Prostate gland (tissue), 2 donors: ENCODE measurements at places on chromosomes 16 and 17. TPM values are rescaled to one million over a fixed set of nuclear protein-coding genes. Genes with fewer than 3 reads are reported as not detected.

DNA sequence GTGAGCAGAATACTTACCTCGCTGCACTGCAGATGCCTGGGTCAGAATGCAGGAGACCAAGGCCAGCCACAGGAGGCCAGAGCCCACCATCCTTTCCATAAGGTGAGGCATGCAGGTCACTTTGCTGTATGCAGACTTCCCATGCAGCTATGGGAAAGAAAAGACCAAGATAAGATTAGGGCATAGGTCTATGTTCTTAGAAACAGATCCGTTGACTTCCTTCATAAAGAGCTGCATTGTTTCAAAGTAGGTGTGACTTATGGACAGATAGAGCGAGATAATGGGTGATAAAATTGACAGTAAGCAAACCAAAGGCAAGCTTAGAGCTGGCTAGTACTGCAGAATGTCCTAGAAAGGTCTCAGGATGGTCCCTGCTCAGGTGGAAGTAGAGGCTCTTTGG lies 992 bp downstream of the GP2 start:
- DNase-seq, result no peak

GRCh38 chr16:4358831-4359561 lies 7.9 kb upstream of the PAM16 start:
- DNase-seq, result no peak

GRCh38 chr16:74892574-74893461 lies 92.1 kb downstream of the WDR59 start:
- DNase-seq, result no peak

- DNase-seq, result no peak
Measured at GRCh38 chr17:66190738-66191592, 968 bp downstream of the CEP112 start.

DNA sequence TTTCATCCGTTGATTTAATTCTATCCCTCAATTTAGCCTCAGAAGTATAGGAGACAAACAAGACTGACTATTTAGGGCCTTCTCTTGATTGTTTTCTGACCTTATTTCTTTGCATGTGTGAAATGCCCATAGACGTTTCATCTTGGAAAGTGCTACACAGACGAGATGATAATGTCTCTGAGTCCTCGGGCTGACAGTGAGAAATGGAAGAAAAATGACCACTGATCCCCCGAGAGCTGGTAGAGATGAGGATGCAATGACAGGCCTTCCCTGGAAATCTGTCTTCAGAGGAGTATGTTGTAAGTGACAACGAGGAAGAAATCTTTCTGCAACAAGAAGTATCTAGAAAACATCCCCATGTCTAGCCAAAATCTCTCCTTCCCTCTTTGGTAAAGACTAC lies 522.9 kb downstream of the HAPSTR1 start:
- DNase-seq, result no peak

DNA sequence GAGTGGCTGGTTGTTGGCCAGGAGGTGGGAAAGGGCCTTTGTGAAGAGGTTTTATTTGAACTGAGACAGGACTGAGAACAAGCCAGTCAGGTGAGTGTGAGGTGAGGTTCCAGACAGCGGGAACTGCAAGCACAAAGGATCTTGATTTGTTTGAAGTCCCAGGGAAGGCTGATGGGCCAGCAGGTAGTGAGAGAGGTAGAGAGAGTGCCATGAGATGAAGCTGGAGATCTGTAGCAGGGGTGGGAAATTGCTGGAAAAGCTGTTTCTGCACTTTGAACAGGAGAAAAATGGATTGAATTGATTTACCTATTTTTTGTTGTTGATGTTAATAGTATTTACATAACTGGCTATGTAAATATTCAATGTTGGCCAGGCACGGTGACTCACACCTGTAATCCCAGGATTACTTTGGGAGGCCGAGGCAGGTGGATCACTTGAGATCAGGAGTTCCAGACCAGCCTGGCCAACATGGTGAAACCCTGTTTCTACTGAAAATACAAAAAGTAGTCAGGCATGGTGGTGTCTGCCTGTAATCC lies 7.7 kb upstream of the DCTPP1 start:
- DNase-seq, result peak; percentile 83

GRCh38 chr16:84699147-84699711 lies 571 bp upstream of the USP10 start:
- DNase-seq, result no peak

- no peak for DNase-seq
Measured at GRCh38 chr17:77295241-77295853, 154.6 kb downstream of the SEC14L1 start.

DNA sequence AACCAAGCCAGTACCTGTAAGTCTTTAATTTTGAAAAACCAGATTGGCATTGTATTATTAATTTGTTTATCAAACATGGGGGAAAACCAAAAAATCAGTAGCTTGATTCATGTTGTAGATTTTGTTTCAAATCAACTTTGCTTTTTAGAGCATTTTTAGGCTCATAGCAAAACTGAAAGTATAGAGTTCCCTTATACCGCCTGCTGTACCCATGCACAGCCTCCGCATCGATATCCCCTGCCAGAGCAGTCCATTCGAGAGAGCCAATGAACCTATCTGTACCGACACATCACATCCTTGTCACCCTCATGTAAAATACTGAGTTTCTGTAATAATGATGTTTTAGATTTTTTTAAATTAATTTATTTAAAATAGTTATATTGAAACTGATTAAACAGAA lies 16.2 kb upstream of the MRC2 start:
- no peak for DNase-seq

- no peak for DNase-seq
Measured at GRCh38 chr16:22937169-22937568, 123.2 kb downstream of the HS3ST2 start.

GRCh38 chr17:33927732-33928133 lies 327.4 kb upstream of the CCL2 start:
- no peak for DNase-seq

DNA sequence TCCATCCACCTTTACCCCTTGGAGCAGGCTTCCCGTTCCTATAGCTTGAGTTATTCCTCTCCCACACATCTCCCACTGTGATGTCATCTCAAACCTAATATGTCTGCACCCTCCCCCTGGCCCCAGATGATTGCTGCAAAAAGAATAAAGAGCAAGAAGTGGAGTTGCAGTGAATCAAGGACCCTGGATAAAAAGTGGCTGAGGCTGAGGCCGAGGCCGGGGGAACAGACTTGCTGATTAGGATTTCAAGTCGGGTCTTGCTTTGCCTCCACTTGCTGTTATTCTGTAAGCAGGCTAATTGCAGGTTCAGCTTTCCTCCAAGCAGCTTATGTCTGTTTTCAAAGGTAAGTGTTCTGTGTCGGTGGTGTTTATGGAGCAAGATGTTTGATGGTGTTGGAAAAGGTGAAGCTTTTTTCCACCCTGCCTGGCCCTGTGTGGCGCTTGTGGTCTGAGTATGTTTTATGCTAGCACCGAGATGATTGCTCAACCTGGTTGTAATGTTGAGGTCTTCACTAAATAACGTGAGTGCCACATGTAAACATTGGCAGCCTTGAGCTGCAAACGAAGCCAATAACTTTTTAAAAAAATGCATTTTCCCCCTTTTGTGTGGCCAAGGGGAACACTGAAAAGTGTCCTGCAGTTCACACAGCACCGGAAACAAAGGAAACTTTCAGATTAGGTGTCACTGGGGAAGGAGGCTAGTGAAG lies 15.4 kb downstream of the HS3ST3B1 start:
- DNase-seq, result no peak

- no peak for DNase-seq
Measured at GRCh38 chr17:4167786-4168185, 24.8 kb downstream of the CYB5D2 start.

DNA sequence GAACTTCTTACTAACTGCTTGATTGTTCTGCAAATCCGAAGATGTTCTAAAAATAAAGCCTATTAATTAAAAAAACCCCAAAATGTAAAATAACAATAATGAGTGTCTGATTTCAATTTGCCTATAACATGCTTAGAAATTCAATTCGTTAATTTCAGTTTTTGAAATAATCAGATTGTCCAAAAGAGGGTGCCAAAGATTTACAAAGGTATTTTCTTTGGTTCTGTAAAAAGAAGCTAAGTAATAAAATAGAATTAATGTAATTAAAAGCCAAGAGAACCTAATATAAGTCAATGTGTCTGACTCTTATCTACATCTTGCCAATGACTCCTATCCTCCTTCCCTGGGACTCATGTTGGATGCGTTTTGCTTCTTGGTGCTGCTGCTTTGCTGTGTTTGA lies 75.0 kb upstream of the CPHXL start:
- no peak for DNase-seq

DNA sequence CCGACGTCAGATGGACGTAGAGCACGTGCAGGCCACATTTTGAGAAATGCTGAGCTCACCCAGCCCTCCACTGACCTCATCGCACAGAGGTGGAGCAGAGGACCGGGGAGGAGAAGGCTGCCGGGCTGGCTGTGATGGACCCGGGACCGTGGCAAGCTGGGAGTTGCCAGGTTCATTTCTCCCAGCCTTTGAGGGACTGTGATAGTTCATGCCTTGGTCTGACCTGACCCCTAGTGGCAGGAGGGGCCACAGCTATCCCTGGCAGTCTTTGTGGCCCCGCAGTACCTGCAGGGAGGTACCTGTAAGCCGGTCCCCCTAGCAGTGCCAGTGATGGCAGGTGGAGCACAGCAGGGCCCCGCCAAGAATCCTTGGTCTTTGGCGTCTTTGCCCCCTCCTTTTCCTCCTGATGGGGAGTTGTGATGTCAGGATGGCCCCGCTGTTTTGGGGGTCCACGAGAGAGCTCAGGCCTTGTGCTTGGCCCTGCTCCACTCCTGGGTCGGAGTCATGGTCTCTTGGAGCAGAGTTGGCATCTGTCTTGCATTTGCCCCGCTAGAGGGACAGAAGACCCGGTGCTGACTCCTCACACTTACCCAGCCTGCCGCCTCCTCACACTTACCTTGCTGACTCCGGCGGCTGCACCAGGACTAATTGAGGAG lies 50.4 kb downstream of the OR1D5 start:
- peak; percentile 43 for DNase-seq

DNA sequence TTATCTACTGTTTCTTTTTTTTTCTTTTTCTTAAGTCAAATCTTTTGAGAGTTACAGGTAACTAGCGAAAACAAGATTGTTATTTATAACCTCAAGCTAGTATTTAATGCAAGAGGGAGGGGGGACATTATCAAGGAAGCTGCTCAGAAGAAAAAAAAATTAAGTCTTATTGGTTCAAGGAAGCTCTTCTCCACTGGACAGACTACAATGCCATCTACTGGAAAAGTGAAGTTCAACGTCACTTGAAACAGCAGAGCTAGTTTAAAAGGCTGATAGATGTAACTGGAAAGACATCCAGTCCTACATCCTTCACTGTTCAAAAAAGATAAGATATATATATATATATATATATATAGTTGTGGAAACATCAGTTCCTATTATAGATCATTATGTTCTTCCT lies 418.0 kb upstream of the PSMD7 start:
- peak; percentile 10 for DNase-seq

DNA sequence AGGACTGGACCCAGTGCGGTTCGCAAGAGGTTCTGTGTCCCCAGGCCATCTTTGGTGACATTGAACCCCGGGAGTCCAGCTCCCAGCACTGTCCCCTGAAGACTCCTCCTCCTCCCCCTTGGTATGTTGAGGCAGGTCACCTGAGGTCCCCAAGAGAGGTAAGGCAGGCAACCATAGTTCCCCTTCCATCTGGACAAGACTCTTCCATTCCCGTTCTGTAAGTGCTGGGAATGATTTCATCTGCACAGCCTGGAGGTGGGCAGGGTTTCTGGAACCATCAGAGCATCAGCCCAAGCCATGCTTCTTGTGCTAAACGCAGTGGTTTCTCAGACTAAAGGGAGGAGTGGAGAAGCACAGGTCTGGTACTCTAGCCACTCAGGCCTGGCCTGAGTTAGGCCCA lies 24.9 kb downstream of the COPZ2 start:
- DNase-seq, result no peak

DNA sequence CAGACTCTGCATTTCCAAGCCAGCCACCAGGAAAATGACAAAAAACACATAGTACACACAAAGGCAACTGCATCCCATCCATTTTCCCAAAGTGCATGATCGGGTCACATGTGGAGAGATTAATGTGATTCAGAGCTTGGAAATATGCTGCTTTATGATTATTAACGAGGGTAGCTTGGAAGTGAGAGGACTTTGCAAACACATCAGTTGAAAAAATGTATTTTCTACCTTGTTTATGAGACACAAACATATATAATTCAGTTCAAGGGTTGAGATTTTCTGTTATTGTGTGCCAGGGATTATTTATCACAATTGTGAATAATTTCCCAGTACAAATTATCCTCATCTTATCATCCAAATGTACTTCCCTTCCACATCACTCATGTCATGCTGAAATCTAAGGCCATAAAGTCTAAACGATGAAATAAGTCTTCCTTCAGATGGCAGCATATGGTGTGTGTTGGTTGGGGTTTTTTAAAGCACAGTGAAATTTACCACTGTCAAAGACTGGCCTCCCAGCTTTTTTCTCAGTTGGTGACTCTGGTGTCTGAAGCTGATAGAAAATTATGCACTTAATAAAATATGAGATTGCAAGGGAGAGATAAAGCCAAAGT lies 104.7 kb upstream of the ADAMTS18 start:
- DNase-seq, result no peak

Gene TBC1D3E
- total RNA-seq, result not detected

Gene MEIOB
- total RNA-seq, result not detected

Gene NPIPA2
- total RNA-seq, result 0.80 TPM

Gene C17orf78
- total RNA-seq, result not detected

Gene COPZ2
- total RNA-seq, result 18.1 TPM

Gene NPIPA7
- total RNA-seq, result 4.4 TPM

Gene TBC1D3I
- not detected for total RNA-seq

Gene NUTF2
- total RNA-seq, result 234 TPM

Gene HCRT
- not detected for total RNA-seq

Gene CNTNAP1
- total RNA-seq, result 1.9 TPM

Gene HSPB9
- 0.18 TPM for total RNA-seq

Gene TMEM88
- total RNA-seq, result 15.7 TPM

Gene KRTAP4-5
- not detected for total RNA-seq
